ENCODE measurements at places on chromosomes 12 and 14. TPM values are rescaled to one million over a fixed set of nuclear protein-coding genes. Genes with fewer than 3 reads are reported as not detected.
A peak's percentile ranks its signal among the peaks of the same experiment; 100 is the strongest.

SRGAP1 gene
- 13.5 TPM for total RNA-seq

RFLNA gene
- total RNA-seq = 0.49 TPM

LRTM2 gene
- not detected for total RNA-seq

TAS2R43 gene
- 0.35 TPM for total RNA-seq

C14orf39 gene
- total RNA-seq = not detected

SLCO1C1 gene
- total RNA-seq = 0.09 TPM

EIF2S3B gene
- total RNA-seq = 2.6 TPM

MYBPC1 gene
- 0.55 TPM for total RNA-seq

IL25 gene
- total RNA-seq = not detected

TEX22 gene
- 2.6 TPM for total RNA-seq

DNA sequence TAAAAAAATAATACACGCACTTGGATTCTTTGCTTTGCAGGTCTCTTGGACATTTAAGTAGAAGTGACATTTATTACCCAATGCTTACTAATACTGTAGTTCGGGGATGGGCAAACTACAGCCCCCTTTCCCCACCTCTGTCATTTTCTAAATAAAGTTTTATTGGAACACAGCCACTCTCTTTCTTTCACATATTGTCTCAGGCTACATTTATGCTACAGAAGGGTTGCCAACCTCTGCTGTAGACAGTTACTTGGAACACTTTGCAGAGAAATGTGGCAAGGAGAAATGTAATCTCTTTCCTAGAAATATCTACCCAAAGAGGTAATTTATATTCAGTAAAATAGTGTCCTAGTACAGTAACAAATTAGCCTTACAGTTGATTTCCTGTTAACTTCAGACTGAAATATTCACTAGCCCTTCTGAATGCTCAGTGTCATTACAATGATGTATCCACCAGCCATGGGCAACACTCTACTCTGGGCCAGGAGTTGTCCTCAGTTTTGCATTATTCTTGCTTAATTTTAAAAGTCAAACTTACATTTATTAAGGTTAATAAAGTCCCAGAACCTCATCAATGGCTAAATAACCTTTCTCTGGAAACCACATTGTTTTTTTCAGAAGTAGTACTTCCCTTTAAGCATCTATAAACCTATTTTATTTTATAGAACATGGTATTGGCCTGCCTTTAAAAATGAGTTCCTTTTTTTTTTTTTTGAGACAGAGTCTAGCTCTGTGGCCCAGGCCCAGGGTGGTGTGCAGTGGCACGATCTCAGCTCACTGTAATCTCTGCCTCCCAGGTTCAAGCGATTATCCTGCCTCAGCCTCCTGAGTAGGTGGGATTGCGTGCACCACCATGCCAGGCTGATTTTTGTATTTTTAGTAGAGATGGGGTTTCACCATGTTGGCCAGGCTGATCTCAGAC, 269.6 kb upstream of the AMIGO2 start:
- DNase-seq = no peak

GRCh38 chr14:78232231-78233000, 62.2 kb downstream of the NRXN3 start:
- no peak for DNase-seq

- peak; percentile 42 for DNase-seq
These were observed 11.5 kb upstream of the KRT78 start for GRCh38 chr12:52860102-52860823.

DNA sequence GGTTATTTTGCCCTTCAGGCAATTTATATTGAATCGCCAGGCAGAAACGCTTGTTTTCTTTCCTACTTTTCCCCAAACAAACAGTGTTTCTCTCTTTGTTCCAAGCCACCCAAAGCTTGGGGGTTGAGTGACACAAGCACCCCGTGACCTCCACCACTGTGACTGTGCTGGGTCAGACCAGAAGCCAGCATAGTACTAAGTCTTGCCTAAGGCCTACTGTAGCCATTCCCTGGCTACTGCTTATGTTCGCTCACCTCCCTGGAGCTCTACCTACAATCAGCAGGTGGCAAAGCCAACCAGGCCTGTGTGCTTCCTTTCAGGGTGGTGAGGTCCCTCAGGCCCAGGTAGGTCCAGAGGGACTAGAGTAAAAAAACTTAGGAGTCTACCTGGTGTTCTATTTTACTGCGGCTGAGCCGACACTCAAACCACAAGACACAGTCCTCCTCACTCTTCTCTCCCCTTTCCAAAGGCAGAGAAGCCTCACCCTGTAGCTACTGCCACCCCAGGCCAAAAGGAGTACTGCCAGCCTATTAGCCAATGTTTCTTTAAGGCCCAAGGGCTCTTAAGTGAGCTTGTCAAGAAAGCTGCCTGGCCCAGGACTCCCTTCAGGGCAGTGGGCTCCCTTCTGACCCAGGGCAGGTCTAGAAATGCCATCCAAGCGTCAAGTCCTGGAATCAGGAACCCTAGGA, 411.8 kb upstream of the MIS18BP1 start:
- DNase-seq = no peak

DNA sequence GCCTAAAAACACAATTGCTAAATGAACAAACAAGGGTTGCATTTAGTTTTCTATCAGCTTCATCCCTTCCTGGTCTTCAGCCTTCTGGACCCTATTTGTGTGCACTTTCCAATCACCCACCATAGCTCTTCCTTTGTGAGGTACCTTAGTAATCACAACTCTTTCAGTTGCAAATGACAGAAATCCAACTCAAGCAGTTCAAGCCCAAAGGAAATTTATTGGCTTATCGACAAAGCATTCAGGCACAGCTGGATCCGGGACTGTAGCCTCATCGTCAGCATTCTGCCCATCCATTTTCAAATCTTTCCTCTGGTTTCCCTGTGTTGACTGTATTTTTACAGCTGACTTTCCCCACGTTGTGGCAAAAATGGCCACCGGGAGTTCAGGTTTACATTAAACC, 148.6 kb upstream of the VASH1 start:
- DNase-seq = no peak

- no peak for DNase-seq
These were observed 1.3 kb downstream of the BDKRB2 start for GRCh38 chr14:96205978-96206360.

DNA sequence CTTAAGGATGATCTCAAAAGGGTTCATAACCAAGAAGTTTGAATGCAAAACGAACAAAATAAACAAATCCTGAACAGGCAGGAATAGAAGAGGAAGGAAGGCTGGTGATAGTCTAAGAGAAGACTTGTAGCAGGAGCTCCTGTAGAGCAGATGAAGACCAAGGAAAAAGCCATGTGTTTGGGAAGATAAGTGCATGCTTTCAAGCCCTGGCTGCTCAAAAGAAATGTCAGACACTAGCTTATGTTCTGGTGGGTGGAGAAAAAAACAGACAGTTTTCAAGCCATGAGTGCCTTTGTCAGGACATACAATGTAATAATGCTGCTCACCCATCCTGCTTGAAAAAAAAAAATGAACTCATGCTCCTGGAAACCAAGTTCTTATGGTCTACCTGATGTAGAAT, 27.4 kb downstream of the TAOK3 start:
- no peak for DNase-seq

DNA sequence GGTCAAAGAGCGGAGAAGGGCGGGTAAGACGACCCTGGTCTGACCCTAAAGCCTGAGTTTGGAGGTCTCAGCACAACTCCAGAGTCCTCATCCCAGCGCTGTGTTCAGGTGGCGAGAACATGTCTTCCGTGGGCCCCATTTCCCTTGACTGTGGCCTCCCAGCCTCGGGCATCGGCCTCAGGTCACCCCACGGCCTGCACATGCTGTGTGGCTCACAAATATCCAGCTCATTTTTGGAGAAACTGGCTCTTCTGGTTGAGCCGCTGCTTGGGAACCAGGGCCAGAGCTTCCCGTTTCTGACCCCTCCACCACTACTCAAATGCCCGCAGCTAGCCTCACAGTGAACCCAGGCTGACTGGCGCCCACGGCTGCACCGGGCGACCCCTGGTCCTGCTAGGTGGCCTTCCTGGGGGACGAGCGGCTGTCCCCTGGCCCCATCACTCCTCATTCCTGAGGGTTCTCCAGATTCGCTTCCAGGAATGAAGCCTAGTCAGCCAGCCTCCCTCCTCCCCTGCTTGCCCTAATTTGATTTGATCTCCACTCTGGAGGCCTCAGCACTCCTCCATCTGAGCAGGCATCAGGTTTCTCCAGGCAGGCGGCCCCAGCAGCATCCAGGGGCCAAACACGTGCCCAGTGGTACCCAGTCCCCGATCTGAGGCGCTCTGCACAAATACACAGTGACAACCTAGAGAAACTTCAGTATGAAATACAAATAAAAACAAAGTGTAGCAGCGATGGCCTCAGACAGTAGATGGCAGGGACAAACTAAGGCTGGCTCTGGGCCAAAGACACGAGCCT, 4.7 kb downstream of the P2RX2 start:
- DNase-seq = no peak

DNA sequence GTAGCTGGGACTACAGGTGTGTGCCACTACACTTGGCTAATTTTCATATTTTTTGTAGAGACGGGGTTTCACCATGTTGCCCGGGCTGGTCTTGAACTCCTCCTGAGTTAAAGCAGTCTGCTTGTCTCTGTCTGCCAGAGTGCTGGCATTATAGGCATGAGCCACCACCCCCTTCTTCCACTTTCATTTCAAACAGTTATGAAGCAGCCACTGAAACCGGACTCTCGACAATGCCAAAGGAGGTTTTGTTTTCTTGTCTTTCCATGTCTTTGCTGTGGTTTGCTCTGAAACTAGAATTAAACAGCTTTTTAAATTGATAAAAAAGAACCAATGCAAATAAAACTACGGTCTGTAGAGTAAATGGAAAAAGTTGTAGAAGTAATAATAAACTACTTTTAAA, 30.4 kb downstream of the RAP1B start:
- no peak for DNase-seq

DNA sequence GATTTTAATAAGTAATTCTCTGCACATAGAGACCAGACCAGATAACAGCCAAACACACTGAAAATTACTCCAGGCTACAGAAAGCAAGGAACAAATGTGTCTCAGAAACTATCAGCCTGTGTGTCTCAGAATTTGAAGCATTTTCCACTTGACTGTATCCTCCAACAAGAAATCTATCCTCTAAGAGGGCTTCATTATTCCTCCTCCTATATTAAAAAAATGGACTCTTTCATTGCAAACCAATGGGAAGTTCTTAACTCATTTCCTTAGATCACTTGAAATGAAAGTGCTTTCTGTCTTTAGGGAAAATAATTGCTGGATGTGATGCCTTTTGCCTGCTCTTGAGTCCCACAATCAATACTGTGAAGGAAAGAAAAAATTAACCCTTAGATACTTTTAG, 2.3 kb downstream of the ST8SIA1 start:
- DNase-seq = no peak

DNA sequence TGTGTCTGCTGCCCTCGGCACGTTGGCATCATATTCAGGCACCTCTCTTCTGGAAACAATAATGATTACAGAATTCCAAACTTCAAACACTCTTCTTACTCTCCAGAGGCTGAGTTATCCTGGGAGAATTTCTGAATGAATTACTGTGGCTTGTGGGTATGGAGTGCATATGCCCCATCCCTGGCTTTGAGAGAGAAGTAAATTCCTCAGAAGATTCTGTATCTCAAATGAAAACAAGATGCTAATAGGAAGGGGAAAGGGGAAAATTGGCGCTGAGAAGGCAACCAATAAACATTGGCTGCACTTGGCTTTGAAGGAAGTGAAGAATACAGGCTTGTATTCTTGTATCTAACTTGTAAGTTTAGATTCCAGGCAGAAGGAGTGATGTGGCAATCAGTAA, 132.0 kb upstream of the NOVA1 start:
- no peak for DNase-seq

- DNase-seq = no peak
These were observed 184.6 kb upstream of the PZP start for GRCh38 chr12:9392842-9393241.

DNA sequence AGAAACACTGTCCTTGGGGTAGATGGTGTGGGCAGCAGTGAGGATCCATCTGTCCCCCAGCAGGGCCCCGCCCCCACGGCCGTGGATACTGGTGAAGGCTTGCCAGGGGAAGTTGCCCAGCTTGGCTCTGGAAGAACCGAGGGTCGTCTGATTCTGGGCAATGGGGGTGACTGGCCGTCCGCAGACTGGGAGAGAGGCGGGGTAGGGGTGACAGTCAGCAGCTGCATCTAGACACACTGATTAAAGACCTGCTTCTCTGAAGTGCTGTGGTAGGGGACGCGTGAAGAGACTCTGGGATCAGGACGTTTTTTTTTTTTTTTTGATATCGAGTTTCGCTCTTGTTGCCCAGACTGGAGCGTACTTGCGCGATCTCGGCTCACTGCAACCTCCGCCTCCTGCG, 4.7 kb upstream of the C1R start:
- no peak for DNase-seq

- DNase-seq = no peak
These were observed 366.7 kb downstream of the DUSP6 start for GRCh38 chr12:88985631-88986030.

- no peak for DNase-seq
These were observed 13.3 kb upstream of the TCP11L2 start for GRCh38 chr12:106289196-106289681.

DNA sequence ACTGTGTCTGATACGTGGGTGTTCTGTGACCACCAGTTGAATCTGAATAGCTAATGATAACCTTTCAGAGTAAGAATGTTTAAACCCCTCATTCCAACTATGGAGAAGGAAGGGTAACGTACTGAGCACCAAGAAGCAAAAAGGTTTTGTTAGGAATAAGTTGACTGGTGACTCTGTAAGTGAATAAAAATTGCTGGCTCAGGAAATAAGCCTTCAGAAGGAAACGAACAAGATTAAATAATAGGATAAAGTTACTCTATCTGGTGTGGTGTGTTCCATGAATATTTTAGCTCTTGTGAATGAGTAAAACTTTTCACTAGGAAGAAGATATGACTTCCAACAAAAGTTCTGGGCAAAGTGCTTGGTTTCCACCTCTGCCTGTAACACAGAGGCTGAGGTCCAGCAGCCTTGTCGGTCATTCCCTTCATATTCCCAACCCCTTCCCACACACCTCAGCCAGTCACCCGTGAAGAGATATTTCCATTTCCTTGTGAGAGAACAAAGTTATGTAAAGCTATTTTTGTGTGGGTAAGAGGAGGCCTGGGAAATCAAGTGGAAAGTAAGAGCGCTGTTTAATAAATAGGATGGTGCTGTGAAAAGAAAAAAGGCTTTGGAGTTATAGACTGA, 47.1 kb downstream of the ARF6 start:
- DNase-seq = no peak

DNA sequence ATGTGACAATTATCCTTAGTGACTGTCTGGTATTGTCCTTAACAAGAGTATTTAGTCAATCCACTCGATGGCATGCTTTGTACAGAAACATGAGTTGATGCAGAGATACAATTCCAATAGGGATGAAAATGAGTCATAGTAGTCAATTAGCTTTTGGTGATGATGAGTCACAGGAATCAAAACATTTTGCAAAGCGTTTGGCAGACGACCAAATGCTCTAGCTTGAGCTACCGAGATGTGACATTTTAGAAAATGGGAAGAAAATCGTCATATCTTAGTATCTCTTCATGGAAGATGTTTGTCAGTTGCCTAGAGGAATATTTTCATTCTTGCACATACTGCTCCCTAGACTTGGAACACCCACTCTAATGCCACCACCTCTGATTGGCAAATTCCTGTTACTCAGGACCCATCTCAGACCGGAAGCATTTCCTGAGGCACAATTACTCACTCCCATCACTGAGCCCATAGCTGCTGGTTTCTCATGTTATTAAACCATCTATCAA, 95.0 kb downstream of the LMNTD1 start:
- no peak for DNase-seq

- no peak for DNase-seq
These were observed 120.1 kb downstream of the TSPAN9 start for GRCh38 chr12:3197131-3197818.

- DNase-seq = no peak
These were observed 104.8 kb downstream of the UNC79 start for GRCh38 chr14:93535537-93535936.

GRCh38 chr12:52032446-52032803, 18.8 kb upstream of the NR4A1 start:
- DNase-seq = peak; percentile 84

GRCh38 chr12:120831648-120832267, 72.4 kb downstream of the SPPL3 start:
- no peak for DNase-seq

Measured in mucosa of gallbladder (tissue), 1 donor.